ENCODE measurements at places on chromosomes 1 and 21.

- no peak for DNase-seq
- peaks cover 9% of the 10 kb centered on the region for H3K4me1 ChIP-seq
- no peak overlapping the region for H3K4me3 ChIP-seq
- no peak overlapping the region for H3K27ac ChIP-seq
- no peaks in the 10 kb centered on the region for H3K36me3 ChIP-seq
- no peaks in the 10 kb centered on the region for H3K27me3 ChIP-seq
These were observed 36.1 kb upstream of the IVNS1ABP start for GRCh38 chr1:185353124-185353523.

DNA sequence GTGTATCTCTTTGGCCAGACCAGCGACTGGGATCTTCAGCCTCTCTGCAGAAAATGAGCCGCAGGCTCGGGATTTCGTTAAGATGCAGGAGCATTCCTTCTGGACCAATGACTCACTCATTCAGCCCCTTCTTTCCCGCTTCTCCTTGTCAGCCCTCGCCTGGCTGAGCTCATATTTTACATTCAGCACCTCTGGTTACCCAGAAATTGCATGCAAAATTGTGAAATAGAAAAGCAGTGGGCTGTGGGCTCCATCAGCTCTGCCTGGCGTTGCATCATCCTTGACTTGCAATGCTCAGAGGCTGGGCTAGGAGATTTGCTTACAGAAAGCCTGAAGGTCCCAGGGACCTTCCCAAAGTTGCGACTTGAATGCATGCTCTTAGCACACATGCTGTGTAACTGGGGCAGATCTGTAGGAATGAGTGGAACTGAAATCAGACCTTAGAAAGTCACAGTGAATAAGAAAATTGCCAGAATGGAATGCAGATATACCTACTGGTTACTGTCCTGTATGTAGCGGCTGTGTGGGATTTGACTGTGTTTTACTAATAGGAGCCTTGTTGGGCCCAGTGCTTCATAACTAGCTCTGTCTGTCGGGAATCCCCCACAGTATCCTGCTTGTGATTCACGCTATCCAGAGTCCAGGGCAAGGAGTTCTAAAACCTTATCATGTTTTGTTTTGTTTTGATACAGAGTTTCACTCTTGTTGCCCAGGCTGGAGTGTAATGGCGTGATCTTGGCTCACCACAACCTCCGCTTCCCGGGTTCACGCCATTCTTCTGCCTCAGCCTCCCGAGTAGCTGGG, 444.8 kb downstream of the KIF26B start:
- H3K27me3 ChIP-seq, result no peaks in the 10 kb centered on the region
- no peaks in the 10 kb centered on the region for H3K4me1 ChIP-seq
- DNase-seq, result no peak
- no peak overlapping the region for H3K4me3 ChIP-seq
- no peak overlapping the region for H3K27ac ChIP-seq

GRCh38 chr1:184685116-184685515, 69.5 kb downstream of the EDEM3 start:
- H3K4me3 ChIP-seq, result no peak overlapping the region
- no peak overlapping the region for H3K27ac ChIP-seq
- H3K4me1 ChIP-seq, result no peaks in the 10 kb centered on the region
- no peak for DNase-seq
- no peaks in the 10 kb centered on the region for H3K27me3 ChIP-seq

- peak overlapping the region; percentile 12 for H3K4me3 ChIP-seq
- H3K36me3 ChIP-seq, result no peaks in the 10 kb centered on the region
- H3K4me1 ChIP-seq, result peaks cover 30% of the 10 kb centered on the region
- H3K27me3 ChIP-seq, result no peaks in the 10 kb centered on the region
- H3K27ac ChIP-seq, result peak overlapping the region; percentile 6
These were observed 2.7 kb downstream of the SLC9A1 start for GRCh38 chr1:27152004-27152828.

GRCh38 chr1:212062832-212063438, 27.4 kb downstream of the DTL start:
- no peaks in the 10 kb centered on the region for H3K36me3 ChIP-seq
- H3K27ac ChIP-seq, result no peak overlapping the region
- no peak overlapping the region for H3K4me3 ChIP-seq
- no peaks in the 10 kb centered on the region for H3K4me1 ChIP-seq

DNA sequence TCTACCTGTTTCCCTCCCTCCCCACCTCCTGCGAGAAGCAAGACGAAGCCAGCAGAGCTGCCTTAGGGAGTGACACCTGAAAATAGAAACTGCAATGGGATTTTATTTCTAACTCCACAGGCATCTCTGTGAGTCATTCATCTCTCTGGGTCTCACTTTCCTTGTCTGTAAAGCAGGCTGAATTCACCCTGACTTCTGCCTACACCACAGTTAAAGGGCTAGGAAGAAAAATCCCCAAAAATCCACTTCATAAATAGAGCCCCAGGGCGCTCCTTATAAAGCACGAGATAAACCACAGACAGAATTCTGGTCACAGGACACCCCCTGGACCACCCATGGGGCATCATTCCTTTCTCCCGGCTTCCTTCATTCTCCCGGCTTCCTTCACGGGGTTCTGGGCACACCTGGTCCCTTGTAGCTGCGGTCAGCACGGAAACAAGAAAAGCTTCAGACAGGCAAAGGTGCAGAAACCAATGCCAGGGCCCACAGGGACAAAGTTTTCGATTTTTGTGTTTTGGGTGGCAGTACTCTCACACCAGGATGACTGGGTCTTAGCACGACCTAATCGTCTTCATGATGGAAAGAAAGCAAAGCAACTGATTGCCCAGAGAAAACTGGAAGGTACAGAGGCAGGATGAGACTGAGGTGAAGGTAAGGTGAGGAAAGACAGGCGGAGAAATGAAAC, 2.8 kb upstream of the H6PD start:
- no peak for DNase-seq
- no peaks in the 10 kb centered on the region for H3K27me3 ChIP-seq
- peaks cover 7% of the 10 kb centered on the region for H3K4me1 ChIP-seq
- no peak overlapping the region for H3K27ac ChIP-seq
- no peak overlapping the region for H3K4me3 ChIP-seq

DNA sequence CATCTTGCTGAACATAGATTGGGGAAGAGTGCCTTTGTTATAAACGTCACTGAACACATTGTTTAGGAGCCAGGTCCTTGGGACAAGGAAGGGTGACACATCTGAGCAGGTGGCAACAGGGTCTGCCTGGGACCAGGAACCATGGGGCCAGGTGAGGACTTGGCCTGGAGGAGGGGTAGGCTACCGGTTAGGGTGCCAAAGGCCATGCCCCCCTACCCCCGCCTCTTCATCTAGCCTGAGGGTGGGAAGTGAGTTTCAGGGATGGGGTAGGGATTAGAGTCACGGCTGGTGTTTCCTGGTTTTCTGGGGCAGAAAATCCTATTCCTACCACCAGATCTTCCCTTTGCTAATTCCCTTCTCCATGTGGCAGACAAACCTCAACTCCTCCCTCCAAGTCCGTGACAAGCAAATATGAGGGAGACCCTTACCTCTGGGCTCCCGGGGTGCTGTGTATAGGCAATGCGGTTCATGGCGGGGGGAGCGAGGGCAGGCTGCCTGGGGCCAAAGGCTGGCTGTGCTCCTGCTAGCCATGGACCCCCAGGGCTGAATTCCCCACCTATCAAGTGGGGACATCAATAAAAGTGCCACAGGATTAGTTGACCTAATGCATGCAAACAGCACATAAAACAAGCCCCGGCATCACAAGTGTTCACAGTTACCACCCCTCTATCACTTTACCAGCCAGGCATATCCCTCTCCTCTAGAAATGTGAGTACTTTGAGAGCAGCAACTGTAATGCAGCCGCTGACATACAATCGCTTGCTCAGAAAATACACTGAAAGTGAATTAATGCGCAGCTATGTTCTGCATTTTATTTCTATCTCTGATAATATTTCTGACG, 14.5 kb downstream of the CD247 start:
- H3K27me3 ChIP-seq, result no peaks in the 10 kb centered on the region
- no peak overlapping the region for H3K27ac ChIP-seq
- H3K36me3 ChIP-seq, result no peaks in the 10 kb centered on the region
- H3K4me3 ChIP-seq, result no peak overlapping the region
- no peaks in the 10 kb centered on the region for H3K4me1 ChIP-seq
- no peak for DNase-seq

DNA sequence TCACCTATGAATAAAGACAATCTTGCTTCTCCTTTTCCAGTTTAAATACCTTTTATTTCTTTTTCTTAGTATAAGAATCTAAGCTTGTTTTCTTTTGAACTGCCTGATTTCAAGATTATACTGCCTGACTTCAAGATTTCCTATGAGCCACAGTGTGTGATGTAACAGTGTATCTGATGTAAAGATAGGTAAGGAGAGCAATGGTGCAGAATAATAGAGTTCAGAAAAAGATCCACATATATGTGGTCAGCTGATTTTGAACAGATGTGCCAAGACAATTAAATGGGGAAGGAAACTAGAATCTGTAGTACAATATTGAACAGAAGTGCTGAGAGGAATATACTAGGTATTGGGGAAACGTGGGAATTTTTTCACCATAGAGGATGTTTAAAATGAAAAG, 21.0 kb downstream of the EXO1 start:
- no peaks in the 10 kb centered on the region for H3K36me3 ChIP-seq
- H3K4me3 ChIP-seq, result no peak overlapping the region
- H3K4me1 ChIP-seq, result no peaks in the 10 kb centered on the region
- no peak for DNase-seq

DNA sequence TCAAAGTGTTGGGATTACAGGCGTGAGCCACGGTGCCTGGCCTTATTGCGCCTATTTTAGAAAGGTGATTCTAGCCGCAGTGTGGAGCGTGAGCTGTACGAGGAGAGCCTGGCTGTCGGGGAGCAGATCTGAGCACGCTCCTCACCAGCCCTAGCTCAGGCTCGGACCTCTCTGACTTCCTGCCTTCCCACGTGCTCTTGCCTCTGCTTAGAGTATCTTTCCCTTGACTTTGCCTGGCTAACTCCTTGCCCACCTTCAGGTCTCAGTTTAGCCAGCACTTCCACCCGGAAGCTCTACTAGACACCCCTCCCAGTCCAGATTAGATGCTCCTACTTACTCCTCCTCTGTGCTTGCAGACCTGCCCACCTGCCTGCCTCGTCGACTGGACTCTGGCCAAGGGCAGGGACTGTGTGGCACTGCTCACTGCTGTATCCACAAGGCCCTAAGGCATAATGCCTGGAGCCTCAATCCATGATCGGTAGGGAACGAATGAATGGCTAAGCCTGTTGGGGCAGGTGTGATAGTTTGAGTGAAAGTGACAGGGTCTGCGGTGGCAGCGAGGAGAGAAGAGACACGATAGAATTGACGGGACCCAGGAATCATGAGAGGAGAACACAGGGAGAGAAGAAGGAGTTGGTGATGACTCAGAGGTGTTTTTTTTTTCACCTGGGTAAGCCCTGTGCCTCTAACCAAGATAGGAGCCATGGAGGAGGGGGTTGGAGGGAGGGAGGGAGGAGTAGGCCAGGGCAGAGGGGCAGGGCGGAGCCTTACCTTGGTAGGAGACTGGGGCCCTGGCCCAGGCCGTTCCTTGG, 28.1 kb upstream of the WASF2 start:
- no peak for DNase-seq
- H3K4me1 ChIP-seq, result no peaks in the 10 kb centered on the region
- no peak overlapping the region for H3K4me3 ChIP-seq
- no peak overlapping the region for H3K27ac ChIP-seq

DNA sequence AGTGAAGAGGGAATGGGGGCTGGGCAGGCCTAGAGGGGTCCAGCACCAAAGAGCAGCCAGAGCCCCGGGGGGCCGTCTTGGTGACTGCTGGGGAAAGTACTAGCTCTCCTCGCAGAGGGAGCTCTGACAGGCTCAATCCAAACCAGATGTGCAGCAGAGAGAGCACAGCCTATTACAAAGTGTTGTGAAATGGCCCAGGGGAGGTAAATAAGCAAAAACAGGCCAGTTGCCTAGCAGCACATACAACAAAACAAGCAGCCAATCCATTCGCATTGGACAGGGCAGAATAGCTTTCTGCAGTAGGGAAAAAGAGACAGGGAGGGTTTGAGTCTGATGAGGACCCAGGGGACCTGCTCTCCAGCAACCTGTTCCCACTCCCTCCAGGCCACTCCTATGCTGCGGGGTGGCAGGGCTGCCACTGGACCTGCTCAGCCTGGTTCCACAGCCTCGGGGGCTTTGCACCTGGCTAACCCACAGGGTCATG, 239.6 kb upstream of the FGGY start:
- H3K4me3 ChIP-seq, result peak overlapping the region; percentile 19
- H3K36me3 ChIP-seq, result no peaks in the 10 kb centered on the region
- peak; percentile 74 for DNase-seq
- no peaks in the 10 kb centered on the region for H3K27me3 ChIP-seq
- peaks cover 50% of the 10 kb centered on the region for H3K4me1 ChIP-seq
